ENCODE measurements at places on chromosomes 11 and 22.
A peak's percentile ranks its signal among the peaks of the same experiment; 100 is the strongest.

DNA sequence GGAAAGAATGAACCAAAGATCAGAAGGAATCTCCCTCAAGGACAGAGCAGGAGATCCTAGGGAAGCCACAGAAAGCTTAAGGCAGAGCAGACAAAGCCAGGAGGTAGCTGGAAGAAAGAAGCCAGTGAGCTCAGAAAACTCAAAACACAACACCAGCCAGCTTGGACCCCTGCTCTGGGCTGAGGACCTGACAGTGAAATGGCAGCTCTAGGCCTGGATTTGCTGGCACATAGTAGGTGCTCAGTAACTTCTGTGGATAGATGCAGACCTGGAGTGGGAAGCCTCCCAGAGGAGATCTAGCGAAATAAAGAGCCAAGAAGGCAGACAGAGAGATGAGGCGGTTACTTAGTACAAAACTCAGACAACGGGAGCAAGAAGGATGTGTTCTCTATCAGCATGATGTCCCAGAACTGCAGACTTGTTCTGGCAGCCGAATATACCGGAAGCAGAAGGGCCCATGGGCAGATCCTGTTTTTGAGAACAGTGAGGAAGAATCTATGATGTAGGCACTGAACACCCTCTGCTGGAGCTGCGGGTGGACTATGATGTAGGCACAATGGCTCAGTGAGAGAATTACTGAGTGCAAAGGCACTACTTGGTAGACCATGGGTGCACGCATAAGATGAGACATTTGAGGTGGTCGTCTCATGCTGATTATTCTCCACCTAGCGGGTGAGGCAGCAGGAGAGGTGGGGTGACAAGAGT, 4.8 kb downstream of the ROBO4 start:
- H3K4me1 ChIP-seq, result peaks cover 14% of the 10 kb centered on the region
- DNase-seq, result no peak
- no peaks in the 10 kb centered on the region for H3K27me3 ChIP-seq
- H3K36me3 ChIP-seq, result no peaks in the 10 kb centered on the region
- no peak overlapping the region for H3K4me3 ChIP-seq
- H3K27ac ChIP-seq, result no peak overlapping the region

DNA sequence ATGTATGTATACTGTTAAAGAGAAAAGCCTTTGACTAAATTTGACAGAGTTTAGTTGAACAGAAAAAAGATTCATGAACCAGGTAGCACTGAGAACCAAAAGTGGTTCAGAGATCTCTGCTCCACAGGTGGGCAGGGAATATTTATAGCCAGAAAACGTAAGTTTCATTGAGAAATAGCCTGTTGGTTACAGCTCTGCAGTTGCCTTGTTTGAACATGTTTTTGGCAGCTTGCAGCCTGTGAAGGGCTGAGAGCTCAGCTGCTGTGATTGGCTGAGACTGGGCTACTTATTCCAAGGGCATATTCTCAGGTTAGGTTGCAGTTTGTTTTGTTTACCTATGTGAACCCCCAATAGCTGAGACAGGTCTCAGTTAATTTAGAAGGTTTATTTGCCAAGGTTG, 13.5 kb upstream of the ZNF74 start:
- no peak overlapping the region for H3K4me3 ChIP-seq
- H3K27ac ChIP-seq, result no peak overlapping the region
- no peak for DNase-seq
- H3K27me3 ChIP-seq, result peaks cover 25% of the 10 kb centered on the region

GRCh38 chr11:92653454-92653853, 316.0 kb upstream of the MTNR1B start:
- no peak overlapping the region for H3K27ac ChIP-seq
- H3K4me1 ChIP-seq, result no peaks in the 10 kb centered on the region
- H3K4me3 ChIP-seq, result no peak overlapping the region
- DNase-seq, result no peak

GRCh38 chr11:90220391-90220790, 2.5 kb downstream of the CHORDC1 start:
- peaks cover 15% of the 10 kb centered on the region for H3K36me3 ChIP-seq
- peak; percentile 41 for DNase-seq
- H3K27ac ChIP-seq, result no peak overlapping the region
- no peaks in the 10 kb centered on the region for H3K27me3 ChIP-seq
- no peak overlapping the region for H3K4me3 ChIP-seq

GRCh38 chr11:124172101-124172500, 11.0 kb upstream of the OR10D3 start:
- DNase-seq, result no peak
- no peaks in the 10 kb centered on the region for H3K4me1 ChIP-seq
- H3K36me3 ChIP-seq, result no peaks in the 10 kb centered on the region
- no peaks in the 10 kb centered on the region for H3K27me3 ChIP-seq

- H3K4me3 ChIP-seq, result no peak overlapping the region
- no peaks in the 10 kb centered on the region for H3K27me3 ChIP-seq
- H3K27ac ChIP-seq, result no peak overlapping the region
- no peak for DNase-seq
- peaks cover 11% of the 10 kb centered on the region for H3K4me1 ChIP-seq
- peaks cover 50% of the 10 kb centered on the region for H3K36me3 ChIP-seq
Measured at GRCh38 chr11:8685306-8685705, 2.7 kb downstream of the RPL27A start.

DNA sequence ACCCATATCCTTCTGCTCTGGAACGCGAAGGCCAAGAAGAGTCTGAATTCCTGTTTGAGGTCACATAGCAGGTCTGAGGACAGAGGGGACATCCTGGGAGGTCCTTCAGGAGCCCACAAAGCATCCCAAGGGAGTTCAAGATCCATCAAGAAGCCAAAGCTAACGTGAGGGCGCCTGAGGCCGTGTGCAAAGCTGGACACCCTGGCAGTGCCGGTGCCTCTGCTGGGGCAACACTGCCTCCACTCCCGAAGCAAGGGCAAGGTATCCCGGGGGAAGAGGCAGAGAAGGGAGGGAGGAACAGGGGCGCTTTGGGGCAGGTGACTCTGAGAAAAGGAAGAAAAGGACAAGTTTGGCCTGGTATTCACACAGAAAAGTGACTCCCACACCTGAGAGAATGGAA, 50.3 kb upstream of the CDON start:
- peaks cover 22% of the 10 kb centered on the region for H3K4me1 ChIP-seq
- no peak for DNase-seq
- H3K4me3 ChIP-seq, result peak overlapping the region; percentile 65
- no peaks in the 10 kb centered on the region for H3K27me3 ChIP-seq

DNA sequence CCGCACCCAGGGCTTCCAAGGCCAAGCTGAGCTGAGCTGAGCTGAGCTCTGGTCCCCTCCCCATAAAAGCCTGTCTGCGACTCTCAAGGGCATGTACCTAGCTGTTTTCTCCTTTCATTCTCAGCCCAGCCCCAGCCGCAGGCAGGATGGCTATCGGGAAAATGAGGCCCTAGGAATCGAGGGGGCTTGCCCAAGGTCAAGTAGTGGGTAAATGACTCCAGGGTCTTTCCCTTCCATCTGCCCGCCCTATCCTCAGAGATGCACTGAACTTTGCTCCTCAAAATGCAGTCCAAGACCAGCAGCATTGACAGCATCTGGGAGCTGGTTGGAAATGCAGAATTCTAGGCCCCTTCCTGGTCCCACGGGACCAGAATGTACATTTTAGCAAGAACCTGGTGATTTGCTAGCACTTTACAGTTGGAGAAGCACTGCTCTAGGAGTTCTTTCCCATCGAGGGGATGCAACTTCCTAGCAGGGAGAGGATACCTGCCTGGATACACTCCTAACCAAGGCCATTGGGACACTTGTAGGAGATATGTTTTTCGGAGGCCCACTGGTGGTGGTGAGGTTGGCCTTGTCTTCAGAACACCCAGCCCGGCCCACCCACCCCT, 43.2 kb upstream of the ACCSL start:
- H3K36me3 ChIP-seq, result no peaks in the 10 kb centered on the region
- DNase-seq, result no peak

DNA sequence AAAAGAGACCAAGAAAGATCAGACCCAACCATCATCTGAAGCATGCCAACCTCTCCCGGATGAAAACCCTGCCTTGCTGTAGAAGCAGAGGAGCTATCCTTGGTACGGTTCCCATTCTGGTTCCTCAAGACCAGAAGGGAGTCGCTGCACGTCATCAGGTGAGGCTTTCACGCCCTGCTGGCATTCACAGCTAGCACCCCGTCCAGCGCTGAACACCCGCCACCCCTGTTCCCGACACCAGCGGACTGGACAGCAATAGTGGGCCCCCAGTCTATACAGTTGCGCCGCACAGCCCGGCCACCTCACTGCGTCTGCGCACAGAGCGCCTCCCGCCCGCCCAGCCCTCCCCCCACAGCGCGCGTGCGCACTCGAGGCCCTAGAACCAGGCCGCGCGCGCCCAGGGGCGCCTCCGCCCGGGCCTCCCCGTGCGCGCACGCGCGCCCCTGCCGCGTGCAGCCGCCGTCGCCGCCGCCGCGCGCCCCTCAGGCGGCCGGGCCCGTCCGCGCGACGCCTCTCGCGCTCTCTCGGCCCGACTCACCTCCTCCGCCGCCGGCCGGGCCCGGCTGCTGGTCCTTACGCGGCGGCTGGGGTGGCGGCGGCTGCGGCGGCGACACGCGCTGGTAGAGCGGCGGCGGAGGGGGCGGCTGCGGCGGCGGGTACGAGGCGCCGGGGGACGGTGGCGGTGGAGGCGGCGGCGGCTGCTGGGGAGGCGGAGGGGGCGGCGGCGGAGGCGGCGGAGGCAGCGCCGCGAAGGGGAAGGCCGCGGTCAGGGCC, 706 bp downstream of the SF1 start:
- H3K36me3 ChIP-seq, result peaks cover 20% of the 10 kb centered on the region
- H3K27me3 ChIP-seq, result no peaks in the 10 kb centered on the region
- peak overlapping the region; percentile 26 for H3K27ac ChIP-seq
- DNase-seq, result peak; percentile 84
- H3K4me3 ChIP-seq, result peak overlapping the region; percentile 95

- H3K4me3 ChIP-seq, result no peak overlapping the region
- no peak for DNase-seq
- no peaks in the 10 kb centered on the region for H3K36me3 ChIP-seq
- no peaks in the 10 kb centered on the region for H3K27me3 ChIP-seq
Measured at GRCh38 chr11:17778352-17778751, 43.8 kb downstream of the KCNC1 start.

DNA sequence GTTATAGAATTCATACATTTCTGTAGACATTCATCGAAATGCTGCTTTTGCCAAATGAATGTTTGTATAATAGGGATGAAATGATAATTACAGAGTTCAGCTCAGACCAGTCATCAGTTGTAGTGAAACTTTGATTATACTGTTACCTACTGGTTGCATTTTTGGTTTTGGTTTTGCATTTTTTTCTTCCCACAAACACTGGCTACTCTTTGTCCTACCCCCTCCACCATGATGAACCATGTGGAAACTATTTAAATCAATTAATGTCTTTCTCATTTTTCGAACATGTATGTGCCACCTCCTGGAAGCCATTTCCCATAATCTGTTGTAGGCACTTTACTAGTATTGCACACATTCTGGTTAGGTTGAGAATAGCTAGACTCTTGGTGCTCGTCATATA, 75.3 kb upstream of the MTNR1B start:
- no peak for DNase-seq
- no peak overlapping the region for H3K27ac ChIP-seq
- no peak overlapping the region for H3K4me3 ChIP-seq
- no peaks in the 10 kb centered on the region for H3K27me3 ChIP-seq
- no peaks in the 10 kb centered on the region for H3K4me1 ChIP-seq
- H3K36me3 ChIP-seq, result no peaks in the 10 kb centered on the region

DNA sequence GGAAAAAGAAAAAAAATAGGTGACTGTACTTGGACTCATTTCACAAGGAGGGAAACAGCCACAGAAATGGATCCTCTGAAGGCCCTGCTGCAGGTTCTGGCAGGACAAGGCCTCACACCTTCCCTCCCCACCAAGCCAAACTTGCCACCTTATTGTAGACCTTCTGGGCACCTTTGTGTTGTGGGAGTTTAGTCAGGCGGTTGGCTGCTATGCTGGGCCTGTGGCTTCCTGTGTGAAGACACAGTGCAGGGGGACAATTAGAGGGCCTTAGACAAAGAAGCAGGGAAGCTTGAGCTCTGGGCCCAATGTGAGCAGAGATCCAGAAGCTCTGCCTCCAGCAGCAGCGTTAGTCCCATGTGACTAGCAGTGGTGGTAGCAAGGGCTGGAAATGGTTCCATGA, 4.2 kb downstream of the RAB1B start:
- H3K4me1 ChIP-seq, result peaks cover 3% of the 10 kb centered on the region
- no peak for DNase-seq
- H3K36me3 ChIP-seq, result peaks cover 56% of the 10 kb centered on the region
- no peak overlapping the region for H3K27ac ChIP-seq
- no peaks in the 10 kb centered on the region for H3K27me3 ChIP-seq
- H3K4me3 ChIP-seq, result no peak overlapping the region

- no peaks in the 10 kb centered on the region for H3K27me3 ChIP-seq
- no peak for DNase-seq
- H3K4me1 ChIP-seq, result peaks cover 6% of the 10 kb centered on the region
- no peak overlapping the region for H3K4me3 ChIP-seq
- no peaks in the 10 kb centered on the region for H3K36me3 ChIP-seq
Measured at GRCh38 chr11:126363706-126364248, 8.3 kb downstream of the ST3GAL4 start.

GRCh38 chr11:119307219-119307618, 9.7 kb downstream of the MCAM start:
- H3K27me3 ChIP-seq, result peaks cover 2% of the 10 kb centered on the region
- no peak for DNase-seq
- no peak overlapping the region for H3K4me3 ChIP-seq
- H3K36me3 ChIP-seq, result peaks cover 57% of the 10 kb centered on the region
- H3K4me1 ChIP-seq, result peaks cover 1% of the 10 kb centered on the region

GRCh38 chr11:27504205-27504604, 2.4 kb downstream of the LIN7C start:
- H3K36me3 ChIP-seq, result peaks cover 4% of the 10 kb centered on the region
- DNase-seq, result peak; percentile 18
- no peak overlapping the region for H3K27ac ChIP-seq
- peaks cover 4% of the 10 kb centered on the region for H3K4me1 ChIP-seq
- H3K4me3 ChIP-seq, result no peak overlapping the region

GRCh38 chr22:37381489-37381888, 45.8 kb downstream of the ELFN2 start:
- no peaks in the 10 kb centered on the region for H3K27me3 ChIP-seq
- peaks cover 53% of the 10 kb centered on the region for H3K4me1 ChIP-seq
- no peaks in the 10 kb centered on the region for H3K36me3 ChIP-seq
- no peak overlapping the region for H3K27ac ChIP-seq
- no peak for DNase-seq

DNA sequence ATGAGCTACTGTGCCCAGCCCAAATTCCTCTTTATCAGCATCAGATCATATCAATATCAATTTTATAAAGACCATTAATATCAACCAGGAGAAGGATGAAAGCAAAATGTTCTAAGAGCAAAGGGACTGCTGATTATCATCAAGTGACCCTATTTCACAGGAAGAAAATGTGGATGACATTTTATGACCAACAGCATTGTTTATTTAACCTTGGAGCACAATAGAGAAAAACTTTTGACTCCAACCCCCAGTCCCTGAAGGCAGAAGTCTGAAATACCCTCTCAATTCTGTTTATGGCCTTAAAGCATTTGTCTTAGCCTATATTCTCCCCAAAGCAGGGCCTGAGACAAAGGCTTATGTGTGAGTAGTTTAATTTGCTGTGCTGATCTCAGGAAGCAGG, 11.3 kb upstream of the ALG8 start:
- H3K4me1 ChIP-seq, result no peaks in the 10 kb centered on the region
- no peak for DNase-seq
- H3K27me3 ChIP-seq, result no peaks in the 10 kb centered on the region
- H3K4me3 ChIP-seq, result no peak overlapping the region

Measured in mesenchymal stem cell (in vitro differentiated cells and primary cell).